RPMI7951 (cell line): ENCODE measurements at places on chromosomes 12 and 14. TPM values are rescaled to one million over a fixed set of nuclear protein-coding genes. Genes with fewer than 3 reads are reported as not detected.
A peak's percentile ranks its signal among the peaks of the same experiment; 100 is the strongest.

KLHDC1 gene
- total RNA-seq = 1.5 and 1.6 TPM in 2 replicates

NR4A1 gene
- total RNA-seq = 3.0 and 5.6 TPM in 2 replicates

HVCN1 gene
- 2.2 and 3.2 TPM in 2 replicates for total RNA-seq

DPY19L2 gene
- 4.1 and 5.4 TPM in 2 replicates for total RNA-seq

MLH3 gene
- total RNA-seq = 13.5 and 19.2 TPM in 2 replicates

OR4Q3 gene
- not detected in 2 replicates for total RNA-seq

MUCL1 gene
- total RNA-seq = not detected in 2 replicates

NUAK1 gene
- 6.9 and 7.0 TPM in 2 replicates for total RNA-seq

GRCh38 chr12:85639834-85640233, 196.4 kb downstream of the RASSF9 start:
- DNase-seq = no peak

DNA sequence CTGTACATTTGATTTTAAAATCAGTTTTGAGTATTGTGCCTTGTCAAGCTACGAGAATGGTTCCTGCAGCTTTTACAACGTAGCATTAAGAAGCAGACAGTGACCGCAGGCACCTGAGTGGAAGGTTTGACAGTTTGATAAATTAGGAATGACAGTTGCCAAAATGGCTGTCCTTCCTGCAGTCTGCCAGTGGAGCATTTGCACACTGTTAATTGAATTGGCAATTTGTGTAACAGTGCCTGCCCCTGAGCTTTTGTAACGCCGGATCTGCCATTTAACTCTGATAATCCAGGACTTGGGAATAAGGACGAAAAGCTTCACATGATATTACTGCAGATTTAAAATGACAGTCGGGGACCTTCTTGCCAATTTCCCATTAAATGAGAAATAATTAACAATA, 385.3 kb downstream of the NPAS3 start:
- no peak for DNase-seq

DNA sequence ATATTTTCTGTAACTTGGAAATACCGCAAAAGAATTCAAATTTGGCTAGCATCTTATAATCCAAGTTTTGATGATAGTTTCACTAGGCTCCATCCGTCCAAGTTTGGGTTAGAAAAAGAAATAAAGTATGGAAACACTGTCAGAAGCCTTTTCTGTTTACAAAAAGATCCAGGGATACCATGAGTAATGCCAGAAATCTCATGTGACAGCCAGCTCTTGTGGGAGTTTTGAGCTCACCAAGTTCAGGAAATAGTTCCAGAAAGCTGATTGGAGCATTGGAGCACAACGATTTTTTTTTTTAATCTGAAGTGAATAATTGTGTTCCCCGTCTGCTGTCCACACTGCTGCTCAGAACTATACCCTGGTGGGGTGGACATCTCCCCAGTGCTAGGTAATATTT, 229.7 kb upstream of the NPAS3 start:
- peak; percentile 87 for DNase-seq

GRCh38 chr14:70013271-70013873, 134.2 kb downstream of the SMOC1 start:
- DNase-seq = no peak

DNA sequence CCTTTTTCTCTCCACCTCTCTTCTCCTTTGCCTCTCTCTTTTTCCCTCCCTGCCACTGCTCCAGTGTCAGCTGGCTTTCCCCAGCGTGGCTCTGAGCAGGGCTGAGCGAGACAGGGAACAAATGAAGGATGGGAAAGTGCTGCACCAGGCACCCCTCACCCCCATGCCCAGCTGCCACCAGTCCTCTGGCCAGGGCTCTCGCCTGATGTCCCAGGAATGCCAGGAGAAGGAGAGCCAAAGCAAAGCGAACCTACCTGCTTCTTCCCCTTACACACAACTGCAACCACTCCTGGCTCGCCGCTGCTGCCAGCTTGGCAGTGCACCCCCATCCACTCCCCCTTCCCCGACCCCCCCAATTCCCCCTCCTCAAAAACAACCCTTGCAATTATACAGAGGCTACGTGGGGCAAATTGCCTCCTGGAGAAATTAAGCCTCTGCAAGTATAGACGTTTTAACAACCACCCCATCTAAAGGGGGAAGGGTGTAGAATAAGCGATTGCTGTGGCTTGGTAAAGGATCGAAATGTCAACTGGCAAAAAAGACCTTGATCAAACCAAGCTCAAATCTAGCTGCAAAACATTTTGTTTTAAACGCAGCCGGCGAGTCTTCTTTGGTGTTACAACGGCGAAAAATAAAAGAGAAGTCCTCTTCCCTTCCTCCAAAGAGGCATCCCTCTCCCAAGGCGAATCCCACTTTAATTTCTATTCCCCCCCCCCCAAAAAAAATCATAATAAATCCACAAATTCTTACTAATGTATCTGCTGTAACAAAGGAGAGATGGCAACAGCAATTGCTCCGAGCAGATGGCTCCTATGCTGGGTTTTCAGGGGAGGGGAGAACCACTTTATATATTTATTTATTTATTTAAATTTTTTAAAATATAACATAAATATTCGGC, 2.9 kb downstream of the BCL11B start:
- DNase-seq = no peak

DNA sequence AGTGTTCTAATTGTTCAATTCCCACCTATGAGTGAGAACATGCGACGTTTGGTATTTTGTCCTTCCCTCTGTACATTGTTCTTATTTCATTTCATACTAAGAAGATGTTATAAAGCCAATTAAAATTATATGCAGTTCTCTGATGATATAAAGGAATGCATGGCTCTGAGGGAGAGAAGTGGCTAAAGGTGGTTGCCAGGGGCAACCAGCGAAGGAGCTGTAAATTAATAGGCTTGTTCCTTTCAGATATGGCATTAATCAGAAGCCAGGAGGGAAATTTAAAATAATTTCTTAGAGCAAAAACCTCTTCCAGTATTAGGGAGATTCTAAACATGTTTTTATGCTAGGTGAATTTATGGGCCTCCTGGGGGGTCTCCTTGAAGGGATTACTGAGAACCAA, 227.8 kb downstream of the TMEM117 start:
- no peak for DNase-seq

GRCh38 chr12:29528161-29528560, 30.7 kb upstream of the OVCH1 start:
- no peak for DNase-seq

DNA sequence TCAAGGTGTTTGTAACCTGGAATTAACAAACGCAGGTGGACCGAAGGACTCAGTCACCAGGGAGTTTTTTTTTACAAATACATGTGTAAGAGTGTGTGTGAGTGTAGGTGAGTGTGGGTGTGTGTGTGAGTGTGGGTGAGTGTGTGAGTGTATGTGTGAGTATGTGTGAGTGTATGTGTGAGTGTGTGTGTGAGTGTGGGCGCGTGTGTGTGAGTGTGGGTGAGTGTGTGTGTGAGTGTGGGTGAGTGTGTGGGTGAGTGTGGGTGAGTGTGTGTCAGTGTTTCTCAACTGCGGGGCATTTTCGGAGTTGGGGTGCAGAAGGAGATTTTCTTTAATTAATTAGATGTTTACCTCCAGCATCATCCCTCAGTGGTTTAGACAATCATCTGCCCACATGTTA, 1178.8 kb downstream of the VRK1 start:
- DNase-seq = no peak

DNA sequence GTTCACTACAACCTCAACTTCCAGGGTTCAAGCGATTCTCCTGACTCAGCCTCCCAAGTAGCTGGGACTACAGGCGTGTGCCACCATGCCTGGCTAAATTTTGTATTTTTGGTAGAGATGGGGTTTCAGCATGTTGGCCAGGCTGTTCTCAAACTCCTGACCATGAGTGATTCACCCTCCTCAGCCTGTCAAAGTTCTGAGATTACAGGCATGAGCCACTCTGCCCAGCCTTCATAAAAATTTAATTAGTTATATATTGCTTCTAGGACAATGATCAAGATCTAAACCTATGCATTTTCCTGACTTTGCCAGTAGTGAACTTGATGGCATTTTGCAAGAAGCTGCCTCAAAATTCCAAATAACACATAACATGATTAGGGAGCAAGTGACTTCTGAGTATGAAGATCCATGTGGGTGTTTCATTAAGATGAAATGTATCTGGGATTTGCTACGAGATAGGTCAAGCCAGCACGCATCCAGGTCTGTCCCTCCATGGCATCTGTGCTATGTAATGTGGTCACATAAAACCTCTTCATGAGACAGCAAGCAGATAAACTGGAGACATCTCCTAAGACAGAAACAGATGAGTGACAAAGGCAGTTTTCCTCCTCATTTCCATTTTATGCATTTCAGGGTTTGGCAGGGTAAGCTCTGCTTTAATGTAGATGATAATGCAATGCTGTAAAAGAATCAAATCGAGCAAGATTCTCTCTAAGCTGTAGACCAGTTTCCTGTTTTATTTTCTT, 319.4 kb upstream of the ATP2B1 start:
- no peak for DNase-seq

DNA sequence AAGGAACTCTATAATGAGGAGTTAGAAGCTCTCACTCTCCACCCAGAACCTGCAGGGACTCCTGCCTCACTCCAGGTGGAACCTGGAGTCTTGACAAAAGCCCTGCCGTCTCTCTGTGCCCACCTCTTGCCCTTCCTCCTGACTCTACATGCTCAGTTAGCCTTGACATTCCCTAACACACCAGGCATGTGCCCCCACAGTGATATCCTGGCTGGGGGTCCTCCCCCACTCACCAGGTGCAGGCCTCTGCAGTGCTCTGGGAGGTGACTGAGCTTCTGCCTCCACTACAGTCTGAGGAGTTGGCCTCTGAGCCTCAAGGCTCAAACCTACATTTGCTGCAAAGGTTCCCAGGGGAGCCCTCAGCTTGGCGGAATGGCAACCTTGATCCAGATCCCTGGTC, 300.7 kb downstream of the ADGRD1 start:
- DNase-seq = no peak

DNA sequence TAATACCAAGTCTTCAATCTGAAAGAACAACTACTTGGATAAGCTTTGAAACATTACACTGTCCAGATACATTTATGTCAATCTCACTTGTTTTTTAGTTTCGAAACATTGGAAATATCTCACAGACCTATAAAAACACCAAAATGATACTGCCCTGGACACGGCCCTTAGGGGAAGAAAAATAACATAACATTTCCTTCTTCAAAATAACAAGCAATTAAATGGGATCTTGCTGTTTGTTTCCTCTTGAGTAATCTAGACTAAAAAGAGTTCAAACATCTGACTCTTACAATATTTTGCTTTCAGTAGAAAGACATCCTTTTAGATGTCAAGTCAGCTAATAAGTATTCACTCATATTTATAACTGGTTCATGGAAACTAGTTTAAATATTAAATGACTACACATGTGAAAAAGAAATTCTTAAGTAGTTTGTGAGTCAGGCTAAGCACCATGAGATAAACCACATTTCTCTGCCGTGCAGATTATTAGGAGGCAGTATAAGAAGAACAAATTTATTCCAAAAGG, 87.5 kb downstream of the EPS8 start:
- no peak for DNase-seq

DNA sequence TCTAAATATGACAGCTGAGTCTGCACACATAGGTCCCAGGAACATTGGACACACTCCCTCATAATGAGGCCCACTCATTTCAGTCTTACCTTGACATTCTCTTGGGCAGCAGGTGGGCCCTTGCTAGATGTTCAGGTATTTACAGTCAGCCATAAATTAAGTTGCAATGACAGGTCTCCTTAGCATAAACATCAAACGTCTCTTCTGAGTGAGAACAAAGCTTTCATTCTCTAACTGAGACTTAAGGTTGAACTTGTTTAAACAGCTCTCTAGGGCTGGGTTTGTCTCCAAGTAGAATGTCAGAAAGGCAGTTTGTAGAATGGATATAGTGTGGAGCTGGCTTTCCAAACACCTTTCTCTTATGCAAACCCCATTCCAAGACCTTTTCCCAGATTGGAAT, 10.3 kb downstream of the ACVR1B start:
- no peak for DNase-seq

DNA sequence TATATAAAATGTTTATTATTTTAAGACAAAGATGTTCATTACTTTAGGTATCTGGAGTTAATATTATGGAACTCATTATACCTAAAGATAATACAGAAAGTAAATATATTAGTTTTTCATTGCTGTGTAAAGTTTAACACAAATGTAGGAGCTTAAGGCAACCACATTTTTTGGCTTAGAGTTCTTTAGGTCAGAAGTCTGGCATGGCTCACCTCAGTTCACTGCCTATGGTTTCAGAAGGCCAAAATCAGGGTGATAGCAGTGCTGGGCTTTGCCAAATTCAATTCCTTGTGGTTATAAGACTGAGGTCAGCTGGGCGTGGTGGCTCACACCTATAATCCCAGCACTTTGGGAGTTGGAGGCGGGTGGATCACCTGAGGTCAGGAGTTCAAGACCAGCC, 35.5 kb upstream of the PRPF39 start:
- no peak for DNase-seq

DNA sequence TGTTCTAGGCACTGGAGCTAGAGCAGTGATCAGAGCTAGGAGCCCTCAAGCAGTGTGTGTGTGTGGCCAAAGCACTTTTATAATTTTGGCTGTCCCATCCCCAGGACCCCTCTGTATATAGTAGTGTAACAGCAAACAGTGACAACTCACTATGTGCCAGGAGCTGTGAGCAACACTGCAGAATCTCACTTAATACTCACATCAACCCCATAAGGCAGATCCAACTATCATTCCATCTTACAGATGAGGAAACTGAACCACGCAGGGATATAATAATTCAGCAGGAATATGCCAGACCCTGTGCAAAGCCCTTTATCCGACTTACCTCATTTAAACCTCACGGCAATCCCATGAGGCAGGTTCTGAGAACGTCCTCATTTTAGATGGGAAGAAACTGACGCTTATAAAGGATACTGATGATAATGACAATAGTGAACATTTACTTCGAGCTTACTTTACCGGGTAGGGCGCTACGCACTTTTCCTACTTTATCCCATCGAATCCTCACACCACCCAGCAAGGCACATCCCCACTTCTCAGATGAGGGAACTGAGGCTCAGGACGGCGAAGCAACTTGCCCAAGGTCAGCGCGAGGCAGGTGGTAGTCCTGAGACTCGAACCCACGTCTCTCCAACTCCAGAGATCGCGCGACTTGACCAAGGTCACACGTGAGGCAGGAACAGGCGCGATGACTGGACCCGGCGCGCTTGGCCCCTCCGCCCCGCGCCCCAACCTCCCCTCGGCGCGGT, 687 bp downstream of the RAB35 start:
- DNase-seq = peak; percentile 24

GRCh38 chr14:71194251-71194650, 287.0 kb downstream of the PCNX1 start:
- DNase-seq = no peak

GRCh38 chr14:41810362-41810761, 203.7 kb downstream of the LRFN5 start:
- DNase-seq = no peak

DNA sequence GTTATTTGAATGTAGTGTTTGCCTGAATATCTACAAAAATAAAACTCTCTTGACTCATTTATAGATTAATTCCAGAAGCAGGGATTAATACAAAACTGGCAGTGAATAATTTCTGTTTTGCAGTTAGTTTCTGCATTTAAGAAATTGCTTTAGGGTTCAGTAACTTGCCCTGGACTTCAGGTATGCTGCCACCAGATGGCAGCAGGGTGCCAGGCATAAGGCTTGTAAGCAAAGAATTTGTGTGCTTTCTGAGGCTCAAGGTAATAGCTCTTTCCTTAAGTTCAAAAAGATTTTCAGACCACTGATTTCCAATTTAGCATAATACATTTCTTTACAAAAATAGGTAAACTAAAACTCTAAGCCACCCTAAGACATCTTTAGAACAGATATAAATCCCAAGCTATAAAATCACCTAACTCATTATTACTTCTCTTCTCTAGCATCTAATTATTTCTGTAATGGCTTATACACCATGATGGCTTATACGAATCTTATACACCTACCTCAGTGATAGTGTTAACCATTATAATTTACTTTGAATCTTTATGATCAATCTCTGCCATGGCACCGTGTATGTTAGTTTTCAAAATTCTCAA, 398.3 kb downstream of the APAF1 start:
- peak; percentile 33 for DNase-seq
